ENCODE measurements at places on chromosomes 3 and 15.

DNA sequence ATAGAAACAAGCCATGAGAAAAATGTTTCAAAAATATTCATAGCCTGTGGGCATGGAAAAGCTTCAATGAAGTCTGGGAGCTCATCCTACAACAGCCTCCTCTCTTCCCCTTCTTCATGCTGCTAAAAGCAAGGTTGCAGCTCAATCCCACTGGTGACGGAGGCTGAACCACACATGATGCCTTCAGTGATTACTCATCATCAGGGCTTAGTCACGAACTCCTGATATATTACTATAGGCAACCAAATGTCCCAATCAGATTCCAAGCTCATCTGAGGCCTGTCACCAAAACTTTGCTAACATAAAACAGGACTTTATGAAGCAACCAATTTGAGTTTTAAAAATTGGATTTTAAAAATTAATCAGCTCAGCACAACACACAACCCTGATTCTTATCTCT is 24.0 kb upstream of the SLC24A5 start:
- DNase-seq, result no peak

DNA sequence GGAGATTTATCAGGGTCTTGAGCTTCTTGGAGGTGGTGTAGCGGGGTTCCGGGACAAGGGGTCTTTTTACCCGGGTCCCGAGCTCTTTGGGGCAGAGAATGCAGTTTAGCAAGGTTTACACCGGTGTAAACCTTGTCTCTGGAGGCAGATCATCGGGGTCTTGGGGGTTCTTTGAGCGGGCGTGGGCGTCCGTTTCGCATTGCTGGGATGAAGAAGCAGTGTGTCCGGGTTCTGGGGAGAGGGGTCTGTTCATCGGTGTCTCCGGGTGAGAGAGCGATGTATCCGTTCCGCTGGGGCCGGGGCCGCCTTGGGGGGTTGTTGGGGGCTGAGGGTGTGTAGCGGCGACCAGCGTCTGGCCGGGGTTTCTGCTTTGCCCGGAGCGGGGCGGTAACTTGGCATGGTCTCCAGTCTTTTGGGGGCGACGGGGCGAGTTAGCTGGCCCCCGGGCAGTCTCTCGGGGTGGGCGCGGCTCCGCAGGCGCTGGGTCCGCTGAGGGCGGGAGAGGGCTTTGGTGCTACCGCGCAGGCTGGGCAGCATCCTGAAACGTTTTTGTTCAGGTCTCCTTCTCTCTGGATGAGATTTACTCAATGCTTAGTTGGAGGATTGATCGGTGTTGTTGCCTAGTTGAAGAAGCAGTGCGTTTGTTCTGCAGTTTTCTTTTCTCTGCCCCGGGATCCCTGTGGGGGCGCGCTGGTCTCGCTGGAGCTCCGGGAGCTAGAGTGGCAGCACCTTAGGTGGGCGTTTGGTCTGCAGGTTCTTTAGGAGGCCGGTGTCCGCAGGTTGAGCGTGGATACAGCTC is 843 bp downstream of the GLCE start:
- no peak for DNase-seq

GRCh38 chr3:73498764-73499622 is 125.7 kb downstream of the PDZRN3 start:
- DNase-seq, result no peak

DNA sequence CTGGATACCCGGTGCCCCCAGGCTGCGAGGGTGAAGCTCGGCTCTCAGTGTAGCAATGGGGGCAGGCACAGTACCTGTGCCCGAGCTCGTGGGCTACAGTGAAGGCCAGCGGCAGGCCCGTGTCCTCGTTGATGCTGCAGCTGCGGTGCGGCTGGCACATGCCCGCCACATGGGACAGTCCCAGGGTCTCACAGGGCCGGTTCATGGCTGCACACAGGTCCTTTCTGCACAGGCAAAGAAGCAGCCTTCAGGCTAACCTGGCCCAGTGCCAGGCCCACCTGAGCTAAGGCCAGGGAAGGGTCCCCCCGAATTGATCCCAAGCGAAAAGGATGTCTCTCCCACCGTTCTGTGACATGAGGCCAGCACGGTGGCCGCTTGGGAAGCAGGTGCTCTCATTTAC is 21.6 kb downstream of the ADAMTS7 start:
- no peak for DNase-seq

DNA sequence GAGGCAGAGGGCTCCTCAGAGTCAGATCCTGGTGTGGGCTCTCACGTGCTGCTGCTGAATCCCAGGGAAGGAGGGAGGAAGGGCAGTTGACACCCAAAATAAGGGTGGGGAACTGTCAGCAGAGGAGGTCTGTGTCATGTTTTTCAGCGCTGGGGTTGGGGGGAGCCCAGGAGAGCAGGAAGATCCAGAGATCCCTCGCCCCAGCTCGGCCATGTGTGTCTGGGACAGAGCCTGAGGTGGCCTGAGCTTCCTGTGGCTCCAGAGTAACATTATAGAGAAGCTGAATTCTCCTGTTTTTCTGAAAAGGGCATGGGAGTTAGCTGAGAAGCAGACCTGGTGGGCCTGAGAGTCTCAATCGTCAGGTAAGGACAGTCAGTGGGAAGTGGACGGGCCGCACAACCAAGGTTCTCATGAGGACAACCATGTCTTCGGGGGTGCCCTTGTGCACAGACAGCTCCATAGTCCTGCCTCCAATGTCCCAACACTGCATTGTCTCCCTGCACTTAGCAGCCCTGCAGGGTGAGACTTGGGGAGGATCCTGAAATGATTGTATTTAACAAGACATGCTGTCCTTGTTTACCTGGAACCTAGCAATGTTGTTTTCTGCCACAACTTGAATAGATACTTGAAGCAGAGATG is 18.4 kb downstream of the UMPS start:
- no peak for DNase-seq

DNA sequence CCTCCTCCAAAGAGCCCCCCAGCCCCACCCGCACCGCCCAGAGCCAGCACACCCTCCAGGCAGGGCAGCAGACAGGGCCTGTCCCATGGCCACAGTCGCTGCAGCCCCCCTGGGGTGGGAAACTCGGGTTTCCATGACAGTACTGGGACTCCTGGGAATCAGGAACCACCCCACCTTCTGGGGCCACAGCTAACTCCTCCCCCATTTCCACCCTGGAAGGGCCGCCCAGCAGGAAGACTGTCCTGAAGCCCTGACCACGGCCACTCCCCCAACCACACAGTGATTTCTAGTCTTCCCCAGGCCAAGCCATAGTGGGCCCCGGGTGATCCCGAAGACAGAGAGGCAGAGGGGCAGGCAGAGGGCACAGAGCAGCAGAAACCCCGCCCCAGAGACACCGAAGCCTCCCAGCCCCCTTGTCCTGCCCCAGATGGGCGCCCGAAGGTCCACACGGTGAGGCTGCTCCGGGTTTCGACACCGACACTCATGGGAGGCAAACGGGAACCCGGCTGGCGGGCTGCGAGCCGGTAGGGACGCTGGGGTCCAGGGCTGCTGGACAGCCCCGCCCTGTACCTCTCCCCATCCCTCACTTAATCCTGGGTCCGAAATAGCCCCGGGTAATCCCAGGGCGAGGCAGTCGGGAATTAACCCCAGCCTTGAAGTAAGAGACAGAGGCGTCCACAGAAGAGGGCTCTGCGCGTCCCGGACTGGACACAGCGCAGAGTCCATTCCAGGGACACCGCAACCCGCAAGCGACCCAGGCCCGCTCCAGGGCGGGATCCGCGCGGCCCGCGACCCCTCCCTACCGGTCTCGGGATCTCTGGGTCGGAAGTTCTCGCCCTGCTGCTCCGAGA is 138.4 kb downstream of the NUP210 start:
- DNase-seq, result no peak

DNA sequence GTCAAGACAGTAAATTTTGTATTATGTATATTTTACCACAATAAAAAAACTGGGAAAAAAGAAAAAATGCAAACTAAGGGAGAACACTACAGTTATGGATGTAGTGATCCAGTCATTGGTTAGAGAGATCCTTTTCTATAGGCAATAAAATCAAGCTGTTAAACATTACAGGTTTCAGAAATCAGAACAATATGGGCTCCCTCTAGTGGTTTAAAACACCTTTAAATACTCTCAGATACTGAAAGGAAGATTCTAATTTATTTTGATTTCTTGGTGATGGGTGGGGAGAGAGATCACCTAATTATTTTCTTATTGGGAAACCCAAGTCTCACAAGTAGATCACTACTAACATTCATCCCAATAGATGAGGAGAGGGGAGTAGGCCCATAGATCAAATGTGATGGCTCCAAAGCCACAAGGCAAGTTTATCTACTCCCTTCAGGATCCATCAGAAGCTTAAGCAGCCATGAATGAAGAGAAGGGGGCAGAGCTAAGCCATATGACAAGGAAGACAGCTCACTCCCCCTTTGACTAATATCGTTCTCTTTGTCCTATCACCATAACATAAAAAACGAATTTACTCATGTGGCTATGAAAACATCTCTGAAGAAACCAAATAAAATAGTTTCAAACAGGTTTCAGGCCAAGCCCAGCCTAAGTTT is 118.6 kb downstream of the ANO10 start:
- no peak for DNase-seq

- no peak for DNase-seq
Measured at GRCh38 chr3:96970211-96970610, 155.8 kb downstream of the EPHA6 start.

DNA sequence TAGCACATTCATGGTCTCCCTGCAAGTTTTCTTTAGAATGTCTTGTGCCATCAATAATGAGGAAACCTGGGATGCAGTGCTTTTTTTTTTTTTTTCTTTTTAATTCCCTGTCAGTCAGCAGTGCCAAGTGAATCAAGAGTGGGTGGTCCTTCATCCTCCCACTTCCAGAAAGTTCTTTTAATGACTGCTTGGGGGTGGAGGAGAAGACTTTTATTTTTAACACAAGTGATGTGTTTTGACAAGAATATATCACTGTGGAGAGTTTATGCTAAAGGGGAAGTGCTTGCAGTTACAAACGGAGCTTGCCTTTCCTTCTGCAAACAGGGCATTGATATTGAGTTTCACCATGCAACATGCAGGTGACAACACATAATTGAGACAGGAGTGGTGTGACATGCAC is 69.7 kb downstream of the CACNA2D3 start:
- DNase-seq, result no peak

DNA sequence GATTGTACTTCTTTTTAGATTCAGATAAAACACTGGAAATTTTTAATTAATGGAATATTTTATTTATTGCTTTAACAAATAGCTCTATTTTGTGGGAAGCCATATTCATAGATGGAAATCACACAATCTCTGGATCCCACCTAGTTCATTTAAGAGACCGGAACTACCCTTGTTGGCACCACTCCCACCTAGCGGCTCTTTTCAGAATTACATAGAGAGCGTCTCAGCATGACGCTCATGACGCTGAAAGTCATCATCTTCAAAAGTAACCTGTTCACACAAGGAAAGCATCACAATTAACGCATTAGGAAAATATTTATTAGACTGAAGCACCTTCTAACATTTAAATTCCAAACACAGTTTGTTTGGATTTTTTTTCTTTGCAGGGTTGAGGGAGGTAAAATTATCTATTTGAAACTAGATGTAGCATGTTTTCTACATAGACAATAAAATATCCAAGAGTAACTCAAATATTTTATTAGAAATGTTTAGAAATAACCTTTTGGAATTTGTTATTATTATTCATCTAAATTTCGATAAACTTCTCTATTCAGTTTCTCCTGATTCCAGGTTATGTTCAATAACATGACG is 214.9 kb upstream of the ARRDC4 start:
- peak; percentile 36 for DNase-seq

GRCh38 chr3:175457301-175457700 is 598.2 kb downstream of the NAALADL2 start:
- no peak for DNase-seq

- DNase-seq, result no peak
Measured at GRCh38 chr15:54046093-54046492, 67.9 kb downstream of the UNC13C start.

DNA sequence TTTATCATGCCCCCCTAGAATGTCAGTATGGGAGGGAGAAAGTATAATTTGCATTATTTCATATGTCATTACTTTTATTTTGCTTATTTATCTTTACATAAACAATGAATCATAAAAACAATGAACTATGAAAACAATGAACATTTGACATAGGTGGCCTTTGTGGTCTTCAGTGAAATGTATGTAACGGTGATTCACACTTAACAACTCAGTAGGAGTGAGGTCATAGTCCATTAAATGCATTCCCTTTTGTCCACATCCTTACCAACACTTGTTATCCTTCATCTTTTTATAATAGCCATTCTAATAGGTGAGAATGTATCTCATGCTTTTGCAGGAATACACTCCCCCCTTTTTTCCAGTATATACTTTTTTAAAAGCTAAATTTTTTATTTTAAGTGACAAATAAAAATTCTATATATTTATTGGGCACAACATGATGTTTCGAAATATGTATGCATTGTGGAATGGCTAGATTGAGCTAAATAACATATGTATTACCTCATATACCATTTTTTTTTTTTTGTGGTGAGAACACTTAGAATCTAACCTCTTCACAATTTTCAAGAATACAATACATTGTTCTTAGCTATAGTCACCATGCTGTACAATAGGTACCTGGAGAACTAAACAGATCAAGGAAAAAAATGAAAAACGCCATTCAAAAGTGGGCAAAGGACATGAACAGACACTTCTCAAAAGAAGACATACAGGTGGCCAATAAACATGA is 189.5 kb downstream of the WDR72 start:
- no peak for DNase-seq

- no peak for DNase-seq
Measured at GRCh38 chr15:68228143-68228970, 1.2 kb downstream of the CLN6 start.

DNA sequence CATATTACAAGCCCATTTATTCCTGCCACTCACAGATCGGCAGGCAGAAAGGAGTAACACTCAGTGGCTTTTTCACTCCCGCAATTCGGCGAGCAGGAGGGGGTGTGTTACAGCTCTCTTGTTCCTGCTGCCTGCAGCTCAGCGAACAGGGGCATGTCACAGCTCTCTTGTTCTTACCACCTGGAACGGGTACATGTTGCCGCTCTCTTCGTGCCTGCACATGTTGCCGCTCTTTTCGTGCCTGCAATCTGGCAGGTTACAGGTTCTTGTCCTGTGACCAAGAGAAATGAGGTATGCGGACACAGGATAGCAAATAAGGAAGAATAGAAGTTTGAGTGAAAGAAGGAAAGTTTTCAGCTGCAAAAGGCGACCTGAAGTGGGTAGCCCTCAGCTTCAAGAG is 761.4 kb downstream of the NAALADL2 start:
- DNase-seq, result no peak

DNA sequence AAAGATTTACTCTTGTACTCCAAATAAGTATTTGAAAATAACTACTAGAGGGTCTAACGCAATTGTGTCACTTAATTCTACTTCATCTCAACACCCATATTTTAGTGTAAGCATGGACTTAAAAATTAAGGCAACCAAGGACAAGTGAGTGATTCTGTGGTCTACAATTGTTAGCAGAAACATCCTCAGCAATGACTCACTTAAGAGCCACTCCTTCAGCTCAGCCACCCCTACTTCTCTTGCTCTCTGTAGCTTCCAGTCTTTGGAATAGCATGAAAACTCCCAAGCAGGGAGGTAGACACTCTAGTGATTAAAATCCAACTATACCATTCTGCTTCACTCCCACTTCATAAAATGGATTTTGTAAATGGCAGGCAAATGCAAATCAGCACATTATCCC is 116.0 kb upstream of the LRRN1 start:
- no peak for DNase-seq

- DNase-seq, result peak; percentile 90
Measured at GRCh38 chr3:150603153-150603979, at the start of gene SELENOT. Gene SELENOT (plus strand): TSS chr3:150603321. CDS start chr3:150603363, 42 bp downstream.
